ENCODE measurements at places on chromosomes 4 and X.
A peak's percentile ranks its signal among the peaks of the same experiment; 100 is the strongest.

DNA sequence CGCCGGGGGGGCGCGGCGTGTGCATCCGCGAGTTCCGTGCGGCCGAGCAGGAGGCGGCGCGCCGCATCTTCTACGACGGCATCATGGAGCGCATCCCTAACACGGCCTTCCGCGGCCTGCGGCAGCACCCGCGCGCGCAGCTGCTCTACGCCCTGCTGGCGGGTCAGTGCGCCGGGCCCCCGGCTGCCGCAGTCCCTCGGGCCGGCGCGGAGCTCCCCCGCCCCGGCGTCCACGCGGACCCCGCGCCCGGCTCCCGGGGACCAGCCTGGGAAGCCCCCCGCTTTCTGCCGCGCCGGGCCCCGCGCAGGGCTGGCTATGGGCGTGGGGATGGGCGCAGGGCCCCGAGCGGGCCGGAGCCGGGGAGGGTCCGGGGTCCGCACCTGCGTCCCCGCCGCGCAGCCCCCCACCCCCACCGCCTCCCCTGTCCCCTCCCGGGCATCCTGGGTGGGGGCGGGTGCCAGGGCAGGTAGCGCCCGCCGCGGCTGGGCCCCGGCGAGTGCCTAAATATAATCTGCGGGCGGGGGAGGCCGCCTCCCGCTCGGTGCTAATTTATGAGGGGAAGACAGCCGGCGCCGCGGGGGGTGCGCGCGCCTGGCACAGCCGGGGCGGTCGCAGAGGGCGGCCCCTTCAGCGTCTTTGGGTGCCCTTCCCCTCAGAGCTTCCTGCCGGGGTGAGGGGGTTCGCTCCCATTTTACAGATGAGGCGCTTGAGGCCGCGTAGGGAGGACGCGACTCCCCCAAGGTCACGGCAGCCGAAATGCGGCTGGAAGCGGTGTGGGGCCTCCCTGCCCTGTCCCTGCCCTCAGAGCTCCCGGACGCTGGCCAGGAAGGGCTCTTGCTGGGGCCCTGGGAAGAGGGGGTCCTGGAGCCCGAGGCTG is 837 bp downstream of the NAT8L start:
- DNase-seq = no peak

DNA sequence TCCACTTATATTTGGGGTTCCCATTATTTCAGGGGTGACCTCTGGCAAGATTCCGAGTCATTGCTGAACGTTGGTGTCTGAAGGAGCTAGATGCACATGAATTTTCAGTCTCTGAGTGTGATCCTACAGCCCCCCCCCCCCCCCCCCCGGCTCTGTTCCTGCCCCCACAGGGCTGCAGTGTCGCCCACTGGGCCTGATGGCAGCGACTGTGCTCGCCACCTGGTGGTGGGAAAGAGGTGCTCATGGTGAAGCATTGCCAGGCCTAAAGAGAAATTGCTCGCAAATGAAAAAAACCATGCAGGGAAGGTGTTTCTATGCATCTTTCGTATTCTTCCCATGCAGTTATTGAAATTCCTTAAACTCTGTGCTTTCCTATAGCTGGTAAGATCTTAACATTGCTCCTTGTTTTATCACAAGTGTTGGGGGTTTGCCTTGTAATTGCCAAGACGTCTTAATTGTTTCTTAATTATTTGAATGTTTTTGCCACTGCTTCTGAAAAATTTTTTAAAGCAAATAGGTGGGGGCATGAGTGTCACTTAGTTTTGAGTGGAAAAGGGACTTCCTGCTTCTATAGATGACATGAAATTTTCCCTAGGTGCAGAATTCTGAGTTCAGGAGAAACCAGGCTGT is 63.2 kb downstream of the CLDN22 start:
- no peak for DNase-seq

DNA sequence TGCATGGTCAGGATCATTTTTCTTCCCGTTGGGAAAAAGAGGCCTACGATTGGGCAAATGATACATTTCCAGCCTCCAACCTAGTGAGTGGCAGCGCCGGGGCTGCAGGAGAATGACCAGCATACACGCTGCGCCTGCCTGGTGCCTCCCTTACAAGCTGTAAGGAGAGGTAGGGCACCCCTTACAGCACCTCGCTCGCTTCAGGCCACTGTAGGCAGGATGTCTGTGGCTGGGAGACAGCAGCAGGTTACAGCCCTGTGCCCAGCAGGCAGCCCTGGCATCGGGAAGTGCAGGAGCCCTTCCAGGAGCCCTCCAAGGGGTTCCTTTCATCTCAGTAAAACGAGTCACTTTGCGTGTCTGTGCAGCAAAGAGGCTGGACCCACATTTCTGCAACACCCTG is 88.4 kb downstream of the EVC start:
- DNase-seq = no peak

DNA sequence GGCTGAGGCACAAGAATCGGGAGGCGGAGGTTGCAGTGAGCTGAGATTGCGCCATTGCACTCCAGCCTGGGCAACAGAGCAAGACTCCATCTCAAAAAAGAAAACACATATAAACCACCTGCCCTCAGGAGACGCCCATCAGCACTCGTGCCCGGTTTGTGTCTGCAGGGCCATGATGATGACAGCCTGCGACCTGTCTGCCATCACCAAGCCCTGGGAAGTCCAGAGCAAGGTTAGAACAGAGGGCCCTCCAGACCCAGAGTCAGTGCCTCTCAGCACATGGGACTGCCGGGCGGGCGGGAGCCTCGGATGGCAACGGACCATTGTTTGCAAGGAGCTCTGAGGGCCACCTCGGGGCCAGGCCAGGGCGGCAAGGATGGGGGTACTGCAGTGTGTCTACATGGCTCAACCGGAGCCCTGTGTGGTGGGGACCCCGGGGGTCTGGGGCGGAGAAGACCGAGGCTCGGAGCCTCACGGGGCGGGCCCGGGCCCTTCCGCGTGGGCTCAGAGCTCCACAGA is 9.3 kb downstream of the ATP5ME start:
- no peak for DNase-seq

DNA sequence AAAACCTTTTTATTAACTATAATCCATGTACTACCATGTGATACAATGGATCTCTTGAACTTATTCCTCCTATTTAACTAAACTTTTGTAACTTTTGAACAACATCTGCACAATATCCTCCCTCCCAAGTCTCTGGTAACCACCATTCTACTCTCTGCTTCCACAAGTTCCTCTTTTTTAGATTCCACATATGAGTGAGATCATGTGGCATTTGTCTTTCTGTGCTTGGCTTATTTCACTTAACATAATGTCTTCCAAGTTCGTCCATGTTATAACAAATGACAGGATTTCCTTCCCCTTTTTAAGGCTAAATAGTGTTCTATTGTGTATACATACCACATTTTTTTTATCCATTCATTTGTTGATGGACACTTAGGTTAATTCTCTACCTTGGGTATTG is 28.1 kb downstream of the DCAF8L1 start:
- DNase-seq = no peak

GRCh38 chr4:131426023-131426758 is 1722.9 kb upstream of the PCDH10 start:
- DNase-seq = no peak

DNA sequence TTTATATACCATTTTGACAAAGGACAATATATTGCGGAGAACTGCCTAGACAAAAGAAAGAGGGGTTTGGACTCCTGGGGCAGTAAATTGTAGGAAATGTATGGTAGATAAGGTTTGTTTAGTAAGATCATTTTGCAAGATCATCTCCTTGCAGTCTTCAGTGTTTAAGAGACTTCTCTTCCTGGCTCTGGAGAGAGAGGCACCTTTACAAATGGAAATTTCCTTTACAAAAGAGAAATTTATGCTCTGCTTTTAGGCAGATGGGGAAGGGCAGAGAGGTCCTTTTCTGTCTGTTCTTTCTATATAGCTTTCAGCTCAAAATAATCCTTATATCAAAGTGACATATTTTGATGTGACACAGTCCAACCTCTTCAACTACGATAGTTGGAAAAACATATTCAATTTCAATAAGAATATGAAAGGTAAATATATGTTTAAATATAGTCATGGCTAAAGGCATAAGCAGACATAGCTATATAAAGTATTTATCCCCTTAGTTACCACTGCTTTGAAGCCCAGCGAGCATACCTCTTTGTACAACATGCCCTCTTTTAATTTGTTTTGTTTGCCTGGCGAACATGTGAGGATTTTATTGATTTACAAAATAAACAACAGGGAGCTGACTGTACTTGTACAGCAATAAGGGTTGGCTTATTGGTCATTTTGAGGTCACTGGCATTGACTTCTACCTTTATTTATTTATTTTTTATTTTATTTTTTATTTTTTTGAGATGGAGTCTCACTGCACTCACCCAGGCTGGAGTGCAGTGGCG is 65.2 kb downstream of the TRIM2 start:
- DNase-seq = no peak

GRCh38 chrX:135605906-135606305 is 85.4 kb downstream of the INTS6L start:
- DNase-seq = no peak

GRCh38 chr4:141415651-141416050 is 195.0 kb downstream of the ZNF330 start:
- DNase-seq = no peak

GRCh38 chr4:107276052-107276451 is 239.9 kb upstream of the DKK2 start:
- no peak for DNase-seq

- DNase-seq = no peak
These were observed 804.9 kb downstream of the RAB28 start for GRCh38 chr4:12679217-12679616.

GRCh38 chr4:8534129-8534528 is 46.1 kb upstream of the GPR78 start:
- no peak for DNase-seq

DNA sequence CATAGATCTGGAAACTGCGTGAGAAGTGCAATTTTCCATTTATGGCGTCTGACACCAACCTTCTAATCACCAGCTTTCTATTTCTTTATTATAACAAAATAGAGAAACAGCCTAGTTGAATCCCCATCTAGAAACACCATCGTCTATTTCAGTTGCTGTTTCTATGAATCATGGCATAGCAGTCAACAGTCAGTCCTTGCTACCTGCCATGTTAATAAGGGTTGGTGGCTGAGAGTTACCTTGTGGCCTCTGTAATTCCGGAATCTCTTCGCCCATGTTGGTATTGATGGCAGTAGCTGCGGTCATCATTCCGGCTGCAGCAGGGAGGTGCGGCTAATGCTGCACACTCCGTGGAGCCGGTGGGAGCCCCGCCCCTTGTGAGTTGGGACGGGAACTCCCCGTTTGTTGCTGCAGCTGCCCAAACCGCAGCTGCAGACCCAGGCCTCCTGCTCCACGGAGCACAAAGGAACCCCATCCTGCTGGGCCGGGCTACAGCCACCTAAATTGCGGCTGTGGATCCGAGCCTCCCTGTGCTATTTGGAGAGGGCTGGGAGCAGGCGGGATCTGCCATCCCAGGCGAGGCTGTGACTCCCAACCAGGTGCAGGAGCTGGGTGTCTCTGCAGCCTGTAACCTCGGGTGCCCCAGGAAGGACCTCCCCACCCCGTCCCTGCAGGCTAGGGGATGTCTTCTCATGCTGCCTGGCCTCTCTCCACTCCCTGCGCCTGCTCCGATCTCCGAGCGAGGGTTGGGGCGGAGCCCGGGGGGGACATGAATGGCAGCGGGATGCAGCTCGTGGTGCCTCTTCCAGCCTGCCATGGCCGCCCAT is 115.4 kb upstream of the STK26 start:
- DNase-seq = no peak

- DNase-seq = no peak
These were observed 528.4 kb downstream of the KCNIP4 start for GRCh38 chr4:21420166-21420565.

- DNase-seq = peak; percentile 45
These were observed 4.2 kb downstream of the PRDM8 start for GRCh38 chr4:80201252-80202151.

- DNase-seq = peak; percentile 4
These were observed 566 bp downstream of the ATP11C start for GRCh38 chrX:139932073-139932900.

DNA sequence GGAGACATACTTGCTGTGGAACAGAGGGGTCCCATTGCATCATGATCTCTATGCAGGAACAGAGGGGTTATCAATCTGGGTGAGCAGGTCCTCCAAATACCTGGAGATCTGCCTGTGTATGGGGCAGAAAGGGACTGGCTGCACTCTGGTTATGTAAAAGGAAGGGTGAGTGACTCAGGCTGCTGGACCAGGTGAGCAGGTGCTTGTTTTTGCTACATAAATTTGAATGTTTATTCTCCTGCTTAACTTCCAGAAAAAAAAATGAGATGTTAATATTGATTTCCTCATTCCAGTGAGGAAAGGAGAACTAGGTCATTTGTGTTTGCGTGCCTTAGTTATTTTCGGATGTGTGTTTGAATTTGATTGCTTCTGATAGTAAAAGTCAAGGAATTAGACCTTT is 225.8 kb upstream of the TRAM1L1 start:
- DNase-seq = no peak

GRCh38 chr4:168908093-168908492 is 102.0 kb downstream of the CBR4 start:
- no peak for DNase-seq

- no peak for DNase-seq
These were observed 320.1 kb downstream of the BCOR start for GRCh38 chrX:39777623-39778025.

DNA sequence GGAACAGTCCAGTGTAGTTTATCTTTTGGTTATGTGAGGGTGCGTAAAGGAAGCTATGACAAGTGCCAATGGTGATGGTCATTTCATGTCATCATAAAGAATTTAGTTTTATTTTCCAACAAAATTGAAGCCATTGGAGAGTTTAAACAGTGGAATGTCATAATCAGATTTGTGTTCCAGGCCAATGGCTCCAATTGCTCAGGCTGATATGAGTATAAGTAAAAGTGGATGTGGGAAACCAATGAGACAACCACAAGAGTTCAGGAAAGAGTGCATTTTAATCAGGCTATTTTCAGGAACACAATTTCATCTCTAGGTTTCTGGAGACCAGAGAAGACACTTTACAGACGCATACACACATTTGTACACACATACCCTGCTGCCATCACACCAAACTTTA is 20.7 kb downstream of the SPANXC start:
- DNase-seq = no peak

- no peak for DNase-seq
These were observed 18.4 kb downstream of the MAGEB17 start for GRCh38 chrX:16185725-16186136.

GRCh38 chrX:30196322-30196721 is 19.0 kb upstream of the MAGEB2 start:
- DNase-seq = no peak

DNA sequence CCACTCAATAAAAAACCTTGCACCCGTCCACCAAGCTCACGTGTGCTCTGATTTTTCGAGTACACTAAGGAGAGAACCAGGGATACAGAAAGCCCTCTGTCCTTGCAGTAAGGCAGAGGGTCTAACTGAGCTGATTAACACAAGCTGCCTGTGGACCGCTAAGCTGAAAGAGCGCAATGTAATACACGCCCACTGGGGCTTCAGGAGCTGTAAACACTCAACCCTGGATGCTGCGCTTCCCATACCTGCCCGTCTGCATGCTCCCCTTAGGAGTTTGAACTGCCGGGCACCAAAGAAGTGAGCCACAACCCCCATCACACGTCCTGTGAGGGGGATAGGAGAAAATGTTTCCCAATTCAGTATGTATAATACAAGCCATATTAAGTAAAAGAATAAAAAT is 664.8 kb downstream of the PCDH18 start:
- DNase-seq = no peak
